ENCODE measurements at places on chromosomes 2 and 18.
A peak's percentile ranks its signal among the peaks of the same experiment; 100 is the strongest.

- DNase-seq, result peak; percentile 72
Measured at GRCh38 chr2:65435625-65436168, 3.3 kb upstream of the SPRED2 start.

- no peak for DNase-seq
Measured at GRCh38 chr18:12048827-12049175, 44.8 kb upstream of the ANKRD62 start.

- no peak for DNase-seq
Measured at GRCh38 chr2:211829725-211830124, 708.9 kb downstream of the ERBB4 start.

DNA sequence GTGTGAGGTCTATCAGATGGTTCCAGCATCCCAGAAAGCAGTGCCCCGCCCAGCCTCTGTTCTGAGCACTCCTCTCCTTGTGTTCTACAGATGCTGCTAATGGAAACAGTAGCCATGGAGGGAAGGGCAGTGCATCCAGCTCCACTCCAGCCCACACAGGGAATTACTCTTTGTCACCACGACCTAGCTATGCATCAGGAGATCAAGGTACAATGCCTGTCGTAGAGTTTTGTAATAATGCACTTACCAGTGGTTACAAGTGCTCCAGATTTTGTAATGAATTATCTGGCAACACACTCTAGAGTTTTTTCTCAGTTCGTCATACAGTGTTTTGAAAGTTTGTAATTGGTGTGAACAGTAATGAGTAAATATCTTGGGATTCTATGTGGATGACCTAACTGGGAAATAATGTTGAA lies 161.1 kb downstream of the ESCO1 start:
- DNase-seq, result no peak

- no peak for DNase-seq
Measured at GRCh38 chr2:174038462-174038861, 73.3 kb upstream of the SP3 start.

DNA sequence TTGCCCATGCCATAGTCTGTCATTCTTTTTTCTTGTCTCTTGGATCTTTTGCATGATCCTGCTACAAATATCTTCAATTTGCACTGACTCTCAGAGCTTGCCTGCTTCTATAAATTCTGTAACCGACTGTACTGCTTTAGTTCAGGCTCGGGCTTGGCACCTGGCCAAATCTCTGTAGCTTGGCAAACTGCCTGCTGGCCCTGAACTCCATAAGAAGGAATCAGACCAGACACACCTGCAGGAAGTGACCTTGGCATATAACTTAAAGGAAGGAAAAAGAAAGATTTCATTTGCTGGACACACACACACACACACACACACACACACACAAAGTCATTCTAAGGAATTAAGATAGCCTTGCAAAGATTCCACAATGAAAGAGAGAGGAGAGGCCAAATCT lies 291.2 kb upstream of the DDX18 start:
- no peak for DNase-seq

DNA sequence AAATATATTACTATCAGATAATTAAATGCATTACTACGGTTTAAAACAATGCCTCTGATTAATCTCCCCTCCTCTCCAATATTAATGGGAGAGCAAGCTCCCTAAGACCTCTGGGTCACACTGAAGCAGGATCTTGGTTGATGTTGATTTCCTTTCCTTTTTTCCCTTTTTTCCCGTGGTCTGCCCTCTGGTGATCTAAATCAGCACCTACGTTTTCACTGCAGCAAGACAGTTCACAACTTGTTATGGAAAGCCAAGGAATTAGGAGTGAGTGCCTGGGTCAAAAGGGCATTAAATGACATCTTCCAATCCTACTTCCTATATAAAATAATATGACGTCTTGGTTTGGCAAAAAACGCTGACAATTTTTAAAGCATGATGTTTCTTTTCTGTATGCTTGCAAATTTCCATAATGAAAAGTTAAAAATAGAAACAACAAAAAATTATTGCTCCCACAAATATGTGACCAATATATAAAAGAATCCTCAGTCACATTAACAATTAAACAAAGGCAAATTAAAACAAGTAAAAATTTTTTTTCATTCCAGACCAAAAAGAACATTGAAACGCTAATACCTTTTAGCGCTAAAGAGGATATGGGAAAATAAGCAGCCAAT lies 7.9 kb upstream of the CFAP36 start:
- no peak for DNase-seq

DNA sequence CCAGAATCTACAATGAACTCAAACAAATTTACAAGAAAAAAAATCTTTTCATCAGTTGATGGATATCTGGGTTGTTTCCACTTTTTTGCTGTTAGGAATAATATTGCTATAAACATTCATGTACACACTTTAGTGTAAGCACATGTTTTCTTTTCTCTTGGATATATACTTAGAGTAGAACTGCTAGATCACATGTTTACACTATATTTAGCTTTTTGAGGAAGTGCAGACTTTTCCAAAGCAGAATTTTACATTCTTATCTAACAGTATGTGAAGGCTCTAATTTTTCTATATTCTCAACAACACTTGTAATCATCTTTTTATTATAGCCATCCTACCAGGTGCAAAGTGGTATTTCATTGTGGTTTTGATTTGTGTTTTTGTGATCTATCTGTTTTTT lies 103.6 kb upstream of the RMP24 start:
- DNase-seq, result no peak

GRCh38 chr2:237669628-237670392 lies 42.4 kb downstream of the LRRFIP1 start:
- no peak for DNase-seq

GRCh38 chr2:147679955-147680531 lies 164.8 kb upstream of the ACVR2A start:
- no peak for DNase-seq

All from GDM1 (cell line).